NCI-H2029 treated with DMSO at 0.1 percent for 48 hours (cell line): ENCODE measurements at places on chromosomes 7 and 10.

GRCh38 chr10:33460505-33461294 lies 126.2 kb upstream of the NRP1 start:
- no peak for DNase-seq

DNA sequence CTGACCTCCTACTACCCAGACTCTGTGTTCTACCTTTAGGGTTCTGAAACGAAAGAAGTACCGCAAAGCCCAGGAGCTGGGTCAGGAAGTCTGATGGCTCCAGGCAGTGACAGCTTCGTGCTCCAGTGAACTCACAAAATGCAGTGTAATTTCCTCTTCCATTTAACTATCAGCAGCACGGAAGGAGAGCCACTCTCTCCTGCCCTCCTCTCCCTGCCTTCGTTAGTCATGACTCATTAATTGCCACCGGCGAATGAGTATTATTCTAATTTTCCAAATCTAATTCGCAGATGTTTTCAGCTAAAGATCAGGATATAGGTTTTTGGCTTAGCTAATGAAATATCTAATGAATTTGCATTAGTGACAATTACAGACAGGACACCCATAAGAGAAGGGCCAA lies 1262.0 kb downstream of the TYW1 start:
- DNase-seq, result no peak

- DNase-seq, result no peak
Measured at GRCh38 chr7:146345251-146345650, 228.7 kb downstream of the CNTNAP2 start.

DNA sequence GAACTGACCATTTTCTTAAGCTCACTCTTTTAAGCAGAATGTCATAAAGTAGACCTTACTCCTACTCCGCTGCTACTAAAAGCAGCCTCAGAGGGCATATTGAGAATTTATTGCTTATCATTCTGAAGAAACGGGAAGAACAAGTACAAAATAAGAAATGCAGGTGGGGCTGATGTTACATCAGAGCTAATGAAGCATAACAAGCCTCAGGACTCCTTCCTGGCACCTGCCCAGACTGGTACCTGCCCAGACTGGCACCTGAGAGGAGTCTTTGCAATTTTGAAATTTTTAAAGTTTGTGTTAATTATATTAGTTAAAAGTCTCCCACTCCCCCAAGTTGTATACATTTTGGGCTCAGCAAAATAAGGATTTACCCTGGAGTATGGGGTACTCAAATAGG lies 162.4 kb downstream of the SEMA3E start:
- no peak for DNase-seq

- DNase-seq, result no peak
Measured at GRCh38 chr10:86049442-86049841, 317.2 kb downstream of the GRID1 start.

DNA sequence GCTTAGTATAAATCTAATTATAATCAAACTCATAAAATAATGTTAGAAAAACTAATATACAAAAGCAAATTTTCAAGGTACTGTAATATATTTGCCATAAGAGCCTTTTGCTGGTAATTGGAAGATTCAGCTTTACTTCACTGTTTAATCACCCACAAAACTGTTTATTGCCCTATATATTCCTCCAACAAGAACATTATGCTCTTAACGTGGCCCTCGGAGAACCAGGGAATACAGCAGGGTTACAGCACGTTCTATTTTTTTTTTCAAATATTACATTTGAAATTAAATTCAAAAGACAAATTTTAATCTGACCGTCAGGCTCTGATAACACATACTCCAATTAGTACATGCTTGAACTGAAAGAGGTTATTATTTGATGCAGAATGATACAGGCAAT lies 336.3 kb upstream of the LRRN3 start:
- DNase-seq, result no peak

DNA sequence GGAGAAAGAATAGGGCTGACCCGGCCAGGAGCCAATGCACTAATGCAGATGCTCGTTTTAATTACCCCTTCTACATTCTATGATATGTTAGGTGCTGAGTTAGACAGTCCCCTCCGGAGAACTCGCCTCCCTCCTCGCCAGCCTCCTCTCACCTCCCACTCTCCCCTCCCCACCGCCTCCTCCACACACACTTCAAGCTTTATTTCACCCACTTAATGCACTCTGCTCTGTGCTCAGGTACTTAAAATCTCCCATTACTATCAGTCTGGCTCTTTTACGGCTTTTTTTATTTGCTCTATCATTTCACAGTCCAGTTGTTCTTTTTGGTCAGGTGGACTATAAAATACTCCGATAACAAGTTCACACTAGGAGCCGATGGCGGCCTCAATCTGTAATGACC lies 231.6 kb downstream of the TEX36 start:
- peak; percentile 41 for DNase-seq

GRCh38 chr7:47300472-47301104 lies 281.3 kb downstream of the TNS3 start:
- DNase-seq, result no peak
